Hepatocyte (in vitro differentiated cells): ENCODE measurements at places on chromosomes 4 and X. TPM values are rescaled to one million over a fixed set of nuclear protein-coding genes. Genes with fewer than 3 reads are reported as not detected.
A peak's percentile ranks its signal among the peaks of the same experiment; 100 is the strongest.

DNA sequence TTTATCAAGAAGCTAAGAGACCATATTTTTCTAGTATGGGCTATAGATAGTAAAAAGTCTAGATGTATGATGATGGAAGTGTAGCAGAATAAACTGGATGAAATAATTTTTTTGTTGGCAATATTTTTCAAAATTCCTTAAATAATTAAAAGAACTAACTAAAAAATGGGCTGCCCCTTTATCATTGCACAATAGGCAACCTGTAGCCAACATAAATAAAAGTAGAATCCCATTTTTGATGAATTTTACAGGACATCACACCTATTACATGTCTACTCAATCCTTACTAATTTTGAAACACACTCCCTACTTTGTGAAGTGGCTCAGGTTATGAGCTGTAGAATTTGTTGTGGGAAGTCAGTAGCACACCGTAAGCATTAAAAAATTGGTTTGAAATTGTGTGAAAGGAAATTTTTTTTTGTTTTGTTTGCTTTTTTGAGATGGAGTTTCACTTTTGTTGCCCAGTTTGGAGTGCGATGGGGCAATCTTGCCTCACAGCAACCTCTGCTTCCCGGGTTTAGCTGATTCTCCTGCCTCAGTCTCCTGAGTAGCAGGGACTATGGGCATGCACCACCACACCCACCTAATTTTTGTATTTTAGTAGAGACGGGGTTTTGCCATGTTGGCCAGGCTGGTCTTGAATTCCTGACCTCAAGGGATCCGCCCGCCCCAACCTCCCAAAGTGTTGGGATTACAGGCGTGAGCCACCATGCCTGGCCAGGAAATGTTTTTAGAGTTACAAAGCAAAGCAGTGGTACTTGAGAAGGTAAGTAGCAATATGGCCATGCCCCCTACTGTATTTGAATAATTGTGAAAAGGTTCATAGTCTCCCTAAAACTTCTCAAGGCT lies 8.9 kb upstream of the RUFY3 start:
- no peaks in the 10 kb centered on the region for H3K27me3 ChIP-seq
- DNase-seq = no peak

DNA sequence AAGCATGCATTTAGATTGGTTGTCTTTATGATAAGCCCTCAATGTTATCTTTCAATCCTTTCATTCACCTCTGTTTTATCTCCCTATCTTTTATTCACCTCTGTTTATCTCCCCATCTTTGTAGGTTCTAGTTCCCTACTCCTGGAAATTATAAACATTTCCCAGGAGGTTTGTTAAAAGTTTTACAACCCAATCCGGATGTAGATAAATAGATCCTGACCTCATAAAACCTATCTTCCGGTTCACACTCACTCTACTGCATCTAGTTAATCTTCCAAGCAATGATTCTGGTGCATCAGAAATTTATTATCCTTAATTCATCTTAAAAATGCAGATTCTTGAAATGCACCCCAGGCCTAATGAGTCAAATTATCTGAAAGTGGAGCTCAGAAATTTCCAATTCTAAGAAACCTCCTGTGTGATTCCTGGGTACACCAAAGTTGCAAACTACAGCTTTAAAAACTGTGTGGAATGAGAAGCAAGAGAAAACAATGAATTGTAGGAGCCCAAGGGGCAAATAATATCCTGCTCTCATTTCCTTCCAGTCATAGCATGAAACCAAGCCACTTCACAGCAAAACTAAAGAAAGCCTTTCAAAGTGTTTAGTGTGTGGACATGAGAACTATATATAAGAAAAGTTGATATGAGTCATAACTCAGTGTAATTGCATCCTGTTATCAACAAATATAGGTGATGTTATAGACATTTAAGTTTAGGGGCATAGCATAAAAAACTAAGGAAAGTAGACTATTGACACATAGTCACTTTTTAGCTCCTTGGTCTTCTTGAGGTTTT lies 51.1 kb upstream of the UGT8 start:
- H3K27me3 ChIP-seq = no peaks in the 10 kb centered on the region
- no peak overlapping the region for H3K27ac ChIP-seq
- DNase-seq = no peak
- no peaks in the 10 kb centered on the region for H3K4me1 ChIP-seq
- no peaks in the 10 kb centered on the region for H3K36me3 ChIP-seq

GRCh38 chr4:157221895-157222770 lies 1.6 kb downstream of the GRIA2 start:
- H3K36me3 ChIP-seq = no peaks in the 10 kb centered on the region
- H3K4me3 ChIP-seq = peak overlapping the region; percentile 25
- no peaks in the 10 kb centered on the region for H3K4me1 ChIP-seq
- peaks cover 55% of the 10 kb centered on the region for H3K27me3 ChIP-seq
- DNase-seq = peak; percentile 69

DNA sequence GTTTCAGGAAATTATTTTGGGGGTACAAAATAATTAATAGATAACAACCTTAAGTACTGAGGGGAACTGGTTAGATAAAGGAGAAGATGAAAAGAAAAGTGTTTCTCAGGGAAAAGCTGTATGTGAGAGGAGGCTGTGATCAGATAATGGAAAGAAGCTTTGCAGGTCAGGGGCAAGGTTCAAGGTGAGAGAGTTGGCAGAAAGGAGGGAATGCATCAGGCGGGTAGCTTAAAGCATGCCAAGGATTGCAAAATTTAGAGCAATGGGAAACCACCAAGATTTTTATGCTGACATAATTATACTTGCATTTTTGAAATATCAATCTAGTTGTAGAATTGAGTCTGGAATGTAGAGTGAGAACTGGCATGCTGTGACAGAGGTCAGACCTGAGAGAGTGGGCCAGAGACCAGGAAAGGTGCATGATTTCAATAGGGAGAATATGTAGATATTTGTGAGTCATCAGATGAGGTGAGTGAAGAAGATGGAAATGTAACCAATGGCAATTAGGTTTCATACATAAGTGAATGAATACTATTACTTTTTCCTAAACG lies 508.7 kb downstream of the TRIML1 start:
- DNase-seq = no peak
- H3K27ac ChIP-seq = no peak overlapping the region
- no peak overlapping the region for H3K4me3 ChIP-seq
- H3K36me3 ChIP-seq = no peaks in the 10 kb centered on the region
- H3K27me3 ChIP-seq = no peaks in the 10 kb centered on the region
- H3K4me1 ChIP-seq = no peaks in the 10 kb centered on the region

GRCh38 chrX:25003066-25003849 lies 12.5 kb downstream of the ARX start:
- H3K27me3 ChIP-seq = peaks cover 87% of the 10 kb centered on the region
- peak; percentile 62 for DNase-seq
- H3K36me3 ChIP-seq = no peaks in the 10 kb centered on the region
- no peak overlapping the region for H3K27ac ChIP-seq

GRCh38 chr4:78625073-78625472 lies 73.5 kb downstream of the ANXA3 start:
- H3K4me1 ChIP-seq = peaks cover 36% of the 10 kb centered on the region
- no peaks in the 10 kb centered on the region for H3K27me3 ChIP-seq
- no peak overlapping the region for H3K4me3 ChIP-seq
- H3K36me3 ChIP-seq = no peaks in the 10 kb centered on the region

- peak; percentile 46 for DNase-seq
- no peaks in the 10 kb centered on the region for H3K36me3 ChIP-seq
- no peak overlapping the region for H3K27ac ChIP-seq
- H3K27me3 ChIP-seq = no peaks in the 10 kb centered on the region
- H3K4me1 ChIP-seq = no peaks in the 10 kb centered on the region
These were observed 42.4 kb downstream of the DCUN1D4 start for GRCh38 chr4:51885363-51885762.

- no peak overlapping the region for H3K27ac ChIP-seq
- H3K27me3 ChIP-seq = no peaks in the 10 kb centered on the region
- no peak overlapping the region for H3K4me3 ChIP-seq
- DNase-seq = no peak
- no peaks in the 10 kb centered on the region for H3K36me3 ChIP-seq
These were observed 86.6 kb downstream of the HUWE1 start for GRCh38 chrX:53599781-53600396.

P2RY4 gene
- 0.87 and 3.3 TPM in 2 replicates for total RNA-seq

CENPVL2 gene
- total RNA-seq = 0.32 TPM in 1 of 2 replicates, not detected in the other

PSAPL1 gene
- 4.3 and 5.8 TPM in 2 replicates for total RNA-seq
